ENCODE measurements at places on chromosomes 16 and 17.
A peak's percentile ranks its signal among the peaks of the same experiment; 100 is the strongest.

- peak; percentile 10 for DNase-seq
These were observed 82.3 kb downstream of the TBC1D16 start for GRCh38 chr17:79953335-79953734.

DNA sequence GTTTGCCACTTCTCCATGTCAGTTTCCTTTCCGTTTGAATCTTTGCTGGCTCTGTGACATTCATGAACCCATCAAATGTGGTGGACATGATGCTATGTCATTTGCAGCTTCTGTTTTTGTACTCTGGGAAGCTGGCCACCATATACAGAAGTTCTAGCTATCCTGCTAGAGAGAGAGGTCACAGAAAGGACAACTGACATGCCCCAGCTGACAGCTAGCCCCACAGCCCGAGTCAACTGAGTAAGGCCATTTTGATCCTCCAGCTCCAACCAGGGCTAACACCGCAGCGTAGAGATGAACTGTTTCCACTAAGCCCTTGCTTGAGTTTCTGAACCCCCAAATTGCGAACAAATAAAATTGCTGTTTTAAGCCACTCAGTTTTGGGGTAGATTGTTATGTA, 33.8 kb downstream of the CCDC42 start:
- DNase-seq: peak; percentile 18

DNA sequence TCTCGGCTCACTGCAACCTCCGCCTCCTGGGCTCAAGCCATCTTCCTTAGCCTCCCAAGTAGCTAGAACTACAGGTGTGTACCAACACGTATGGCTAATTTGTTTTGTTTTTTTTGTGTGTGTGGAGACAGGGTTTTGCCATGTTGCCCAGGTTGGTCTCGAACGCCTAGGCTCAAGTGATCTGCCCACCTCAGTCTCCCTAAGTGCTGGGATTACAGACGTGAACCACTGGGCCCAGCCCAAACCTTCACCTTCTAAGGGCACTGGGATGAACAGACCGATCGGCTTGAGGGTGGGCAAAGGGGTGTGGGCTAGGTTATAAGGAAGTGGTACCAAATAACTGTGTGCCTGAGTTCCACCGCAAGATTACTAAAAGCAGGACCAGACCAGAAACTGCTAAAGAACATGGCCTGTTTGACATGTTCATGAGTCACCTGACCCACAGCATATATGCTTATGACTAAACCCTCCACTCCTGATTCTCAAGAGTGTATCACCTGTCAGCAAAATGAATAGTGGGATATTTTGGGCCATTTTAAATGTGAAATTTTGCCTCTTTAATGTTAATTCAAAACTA, 8.1 kb downstream of the TMEM97 start:
- DNase-seq: no peak

- DNase-seq: no peak
These were observed 13.5 kb downstream of the GLYR1 start for GRCh38 chr16:4833584-4833983.

DNA sequence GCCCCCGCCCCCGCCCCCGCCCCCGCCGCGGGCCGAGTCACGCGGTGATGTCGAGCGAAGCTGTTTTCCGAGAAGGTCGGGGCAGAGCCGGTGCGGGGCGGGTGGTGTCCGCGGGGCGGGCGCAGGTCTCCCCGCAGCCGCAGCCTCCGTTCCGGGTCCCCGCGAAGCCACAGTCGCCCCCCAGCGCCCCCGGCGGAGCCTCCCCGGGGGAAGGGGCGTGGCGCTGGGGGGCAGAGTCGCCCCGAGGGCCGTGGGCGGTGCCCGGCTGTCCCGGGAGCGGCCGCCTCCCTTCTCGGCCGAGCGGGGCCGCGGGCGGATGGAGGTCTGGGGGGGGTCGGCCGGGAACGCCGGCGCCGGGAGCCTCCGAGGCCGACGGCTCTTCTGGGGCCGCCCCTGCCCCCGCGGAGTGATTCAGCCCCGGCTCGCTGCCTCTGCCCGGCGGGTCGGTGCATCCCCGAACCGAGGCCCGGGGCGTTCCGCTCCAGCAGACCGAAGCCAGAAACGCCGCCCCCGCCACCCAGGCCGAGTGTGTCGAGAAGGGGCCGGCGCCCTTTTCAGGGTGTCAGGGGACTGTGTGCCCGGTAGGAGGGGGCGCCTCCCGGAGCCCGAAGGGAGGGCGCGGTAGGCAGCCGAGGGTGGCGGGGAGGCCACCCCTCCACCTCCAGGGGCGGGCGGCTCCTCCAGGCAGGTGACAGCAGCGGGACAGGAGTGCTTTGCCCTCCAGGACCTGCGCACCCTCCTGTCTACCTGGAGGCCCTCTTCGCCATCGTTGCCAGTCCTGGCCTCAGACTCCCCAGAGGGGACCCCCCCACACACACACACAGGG, 1.7 kb downstream of the METRNL start:
- DNase-seq: no peak

DNA sequence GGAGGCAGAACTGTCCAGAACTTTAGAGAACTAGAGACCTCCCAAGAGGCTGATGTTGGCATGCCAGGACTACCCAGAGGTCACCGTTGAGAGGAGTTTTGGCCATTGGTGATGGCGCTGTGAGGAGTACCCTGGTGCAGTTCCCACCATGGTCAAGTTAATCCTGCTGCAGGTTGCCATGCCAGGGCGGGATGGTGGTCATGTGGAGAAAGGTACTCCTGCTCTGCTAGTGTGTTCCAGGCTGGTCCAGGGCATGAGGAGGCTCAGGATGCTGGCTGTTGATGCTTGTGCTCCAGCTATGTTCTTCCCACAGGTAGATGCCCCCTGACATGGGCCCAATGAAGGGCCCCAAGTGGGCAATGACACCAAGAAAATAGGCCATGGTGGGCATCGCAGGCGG, 4.1 kb upstream of the PHF12 start:
- no peak for DNase-seq

DNA sequence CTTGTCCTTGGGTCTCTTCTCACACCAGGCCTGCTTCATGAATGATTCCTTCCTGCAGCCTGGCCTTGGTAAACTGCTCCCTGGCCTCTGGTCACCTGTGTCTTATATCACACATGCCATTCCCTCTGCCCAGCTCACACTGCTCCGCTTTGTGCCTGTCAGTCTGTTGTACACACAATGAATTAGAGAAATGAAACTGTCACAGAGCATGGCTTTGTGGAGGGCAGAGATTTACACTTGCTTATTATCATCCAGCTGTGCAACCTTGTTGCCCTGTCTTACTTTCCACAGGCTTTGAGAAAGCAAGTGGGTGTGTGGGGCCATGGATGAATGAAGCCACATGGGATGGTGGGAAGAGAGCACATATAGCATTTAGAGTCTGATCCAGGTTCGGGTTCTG, 22.4 kb downstream of the ALDH3A2 start:
- DNase-seq: no peak

GRCh38 chr16:74563828-74564263, 43.1 kb downstream of the GLG1 start:
- DNase-seq: no peak

GRCh38 chr16:23802776-23803175, 33.0 kb upstream of the PRKCB start:
- no peak for DNase-seq

DNA sequence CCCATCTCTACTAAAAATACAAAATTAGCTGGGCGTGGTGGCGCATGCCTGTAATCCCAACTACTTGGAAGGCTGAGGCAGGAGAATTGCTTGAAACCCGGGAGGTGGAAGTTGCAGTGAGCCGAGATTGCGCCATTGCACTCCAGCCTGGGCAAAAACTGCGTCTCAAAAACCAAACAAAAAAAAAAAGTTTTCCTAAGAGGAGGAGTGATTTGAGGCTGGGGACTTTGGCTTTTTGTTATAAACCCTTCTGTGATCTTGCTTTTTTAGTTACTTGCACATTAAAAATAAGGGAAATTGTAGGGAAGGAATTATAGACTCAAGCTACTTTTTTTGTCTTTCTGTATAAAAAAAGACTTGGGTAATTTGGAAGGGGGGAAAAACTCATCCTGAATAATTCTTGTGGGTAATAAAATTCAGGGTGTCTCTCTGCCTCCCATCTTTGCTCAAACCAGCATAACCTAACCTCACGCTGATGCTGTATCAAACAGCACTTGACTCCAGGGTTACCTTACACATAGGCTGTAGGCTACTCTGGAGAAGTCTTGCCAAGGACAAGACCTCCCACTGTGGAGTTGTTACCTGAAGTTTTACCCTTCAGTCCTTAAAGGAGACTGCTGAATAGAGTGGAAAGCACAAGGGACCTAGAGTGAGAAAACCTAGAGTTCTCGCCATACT, 1.7 kb upstream of the CDR2 start:
- DNase-seq: no peak

GRCh38 chr16:73390936-73391335, 343.0 kb upstream of the ZFHX3 start:
- DNase-seq: no peak

DNA sequence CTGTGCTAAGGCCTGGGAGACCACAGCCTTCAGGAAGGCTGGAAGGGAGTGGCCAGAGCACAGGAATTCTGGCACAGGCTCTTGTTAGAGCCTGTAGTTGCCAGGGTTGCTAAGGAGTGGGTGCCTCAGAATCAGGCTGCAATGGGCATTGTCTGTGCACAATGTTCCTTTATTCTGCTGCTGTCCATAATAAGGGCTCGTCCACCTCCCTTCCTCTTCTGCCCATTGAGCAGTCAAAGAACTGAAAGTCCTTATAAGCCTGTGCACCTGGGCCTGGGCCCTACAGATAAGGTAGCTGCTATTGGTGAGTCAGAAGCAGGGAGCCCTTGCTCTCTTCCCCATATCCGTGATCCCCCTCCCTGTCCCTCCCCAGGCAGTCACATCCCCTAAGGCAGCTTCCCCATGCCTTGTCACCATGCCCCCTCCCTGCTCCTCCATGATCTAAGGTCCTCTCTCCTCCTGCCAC, 5.4 kb upstream of the CNGB1 start:
- DNase-seq: no peak

DNA sequence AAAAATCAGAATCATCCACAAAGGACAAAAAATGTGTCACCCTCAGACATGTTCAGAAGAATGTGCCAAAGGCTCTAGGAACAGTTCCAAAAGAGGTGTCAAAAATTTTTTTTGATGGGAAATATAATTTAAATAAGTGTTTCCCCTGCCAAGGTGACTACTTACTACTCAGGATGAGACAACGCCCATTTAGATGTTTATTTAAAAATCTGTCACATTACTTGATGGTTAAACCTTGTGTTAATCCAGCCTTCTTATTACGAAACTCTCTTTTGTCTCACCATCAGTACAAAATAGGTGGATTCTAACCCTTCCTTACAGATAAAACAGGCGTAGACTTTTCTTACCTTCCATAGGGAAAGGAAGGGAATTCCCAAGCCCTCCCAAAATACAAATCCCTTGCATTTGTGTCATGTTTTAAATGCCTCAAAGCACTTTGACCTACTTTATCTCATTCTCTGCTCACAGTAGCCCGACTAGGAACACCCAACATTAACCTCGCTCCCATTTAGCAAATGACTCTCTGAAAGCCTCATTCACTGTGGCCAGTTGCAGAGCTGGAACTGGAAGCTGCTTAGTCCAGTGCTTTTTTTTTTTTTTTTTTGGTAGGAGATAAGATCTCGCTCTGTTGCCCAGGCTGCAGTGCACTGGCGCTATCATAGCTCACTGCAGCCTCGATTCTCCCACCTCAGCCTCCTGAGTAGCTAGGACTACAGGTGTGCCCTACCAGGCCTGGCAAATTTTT, 5.8 kb upstream of the GNA13 start:
- no peak for DNase-seq

GRCh38 chr17:7781429-7781828, 52.6 kb upstream of the KDM6B start:
- DNase-seq: no peak

GRCh38 chr17:4598776-4599504, 14.6 kb downstream of the SMTNL2 start:
- no peak for DNase-seq

DNA sequence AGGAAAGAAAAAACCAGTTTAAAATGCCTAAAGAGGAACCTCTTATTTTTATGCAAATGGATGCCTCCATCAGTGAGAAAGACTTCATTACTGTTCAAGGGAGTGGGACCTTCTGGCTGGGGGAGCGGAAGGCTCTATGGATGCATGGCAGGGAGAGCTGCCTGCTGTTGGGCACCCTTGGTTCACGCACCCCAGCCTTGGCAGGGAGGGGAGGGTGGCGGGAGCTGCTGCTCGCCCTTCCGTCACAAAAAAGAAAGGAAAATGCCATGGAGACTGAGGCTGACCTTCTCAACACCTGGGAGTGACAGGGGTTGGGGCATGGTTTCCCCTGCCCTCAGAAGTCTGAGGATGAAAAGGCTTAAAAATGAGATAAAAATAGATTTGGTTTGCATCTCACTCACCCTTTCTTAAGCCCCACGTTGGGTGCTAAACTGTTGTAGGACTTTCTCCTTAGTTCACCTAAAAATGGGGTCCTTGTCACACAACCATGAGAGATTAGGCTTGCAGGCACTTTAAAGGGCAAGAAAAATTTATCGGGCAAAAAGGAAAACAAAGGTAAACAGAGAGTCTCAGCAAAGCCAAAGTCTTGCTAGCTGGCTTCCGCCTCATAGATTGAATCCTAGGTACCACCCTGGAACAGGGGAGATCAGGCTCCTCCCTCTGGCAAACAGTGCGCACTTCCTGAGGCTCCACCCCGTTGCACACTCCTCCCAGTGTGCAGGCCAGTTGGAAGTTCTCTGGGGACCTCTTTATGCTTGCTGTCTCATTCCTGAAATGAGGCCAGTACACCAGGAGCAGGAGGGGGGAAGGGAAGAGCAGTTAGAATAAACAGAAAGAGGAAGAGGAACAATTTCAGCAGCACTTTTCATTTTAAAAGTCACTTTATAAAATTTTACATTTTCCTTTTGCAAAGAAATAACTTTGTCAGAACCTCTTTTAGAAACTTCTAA, 31.6 kb downstream of the PHKB start:
- no peak for DNase-seq

DNA sequence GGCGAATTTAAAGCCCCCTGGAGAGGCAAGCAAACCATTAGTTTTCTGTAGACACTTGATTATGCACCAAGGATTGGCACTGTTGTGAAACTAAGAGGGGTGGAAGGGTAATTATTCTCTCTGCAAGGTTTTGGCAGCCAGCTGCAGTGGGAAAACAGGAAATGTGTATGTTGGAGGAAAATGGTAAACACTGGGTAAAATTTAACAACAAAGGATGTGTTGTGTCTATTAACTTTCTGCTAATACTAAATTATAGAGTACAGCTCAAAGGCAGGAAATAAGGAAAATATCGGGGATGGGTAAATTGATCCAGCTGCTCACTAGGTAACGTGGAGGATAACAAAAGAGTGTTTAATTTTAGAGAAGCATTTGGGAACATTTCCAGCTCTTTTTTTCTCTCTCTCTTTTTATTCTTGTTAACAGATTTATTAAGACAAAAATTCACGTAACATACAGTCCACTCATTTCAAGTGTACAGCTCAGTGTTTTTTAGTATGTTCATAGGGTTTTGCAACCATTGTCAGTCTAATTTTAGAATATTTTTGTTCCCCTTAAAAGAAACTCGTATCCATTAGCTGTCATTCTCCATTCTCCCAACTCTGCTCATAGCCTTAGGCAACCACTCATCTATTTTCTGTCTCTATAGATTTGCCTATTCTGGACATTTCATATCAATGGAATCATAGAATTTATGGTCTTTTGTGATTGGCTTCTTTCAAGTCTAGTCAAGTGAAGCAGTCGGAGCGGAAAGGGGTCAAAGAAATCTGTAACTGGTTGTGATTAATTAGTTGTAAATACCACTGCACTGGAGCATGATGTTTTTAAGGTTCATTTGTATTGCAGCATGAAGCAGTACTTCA, 41.8 kb downstream of the TANGO6 start:
- DNase-seq: no peak
